Posterior cingulate gyrus (tissue), 11 donors: ENCODE measurements at places on chromosomes 1 and 21.

DNA sequence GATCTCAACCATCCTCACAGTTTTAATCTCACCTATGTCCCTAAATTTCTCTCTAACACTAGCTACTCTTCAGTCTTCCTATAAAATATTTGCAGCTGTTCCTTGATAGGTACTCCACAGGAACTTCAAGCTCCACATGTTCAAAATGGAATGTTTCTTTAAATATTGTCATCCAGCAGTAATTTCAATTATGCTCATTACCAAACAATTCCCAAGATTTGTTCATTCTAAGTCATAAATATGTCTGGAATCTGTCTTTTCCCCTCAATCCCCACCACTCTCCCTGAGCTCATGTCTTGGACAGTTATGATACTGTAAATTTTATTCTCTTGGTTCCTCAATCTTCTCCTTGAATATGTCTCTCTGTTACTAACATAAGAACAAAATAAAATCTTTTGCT, 214.4 kb downstream of the NRIP1 start:
- DNase-seq = no peak

DNA sequence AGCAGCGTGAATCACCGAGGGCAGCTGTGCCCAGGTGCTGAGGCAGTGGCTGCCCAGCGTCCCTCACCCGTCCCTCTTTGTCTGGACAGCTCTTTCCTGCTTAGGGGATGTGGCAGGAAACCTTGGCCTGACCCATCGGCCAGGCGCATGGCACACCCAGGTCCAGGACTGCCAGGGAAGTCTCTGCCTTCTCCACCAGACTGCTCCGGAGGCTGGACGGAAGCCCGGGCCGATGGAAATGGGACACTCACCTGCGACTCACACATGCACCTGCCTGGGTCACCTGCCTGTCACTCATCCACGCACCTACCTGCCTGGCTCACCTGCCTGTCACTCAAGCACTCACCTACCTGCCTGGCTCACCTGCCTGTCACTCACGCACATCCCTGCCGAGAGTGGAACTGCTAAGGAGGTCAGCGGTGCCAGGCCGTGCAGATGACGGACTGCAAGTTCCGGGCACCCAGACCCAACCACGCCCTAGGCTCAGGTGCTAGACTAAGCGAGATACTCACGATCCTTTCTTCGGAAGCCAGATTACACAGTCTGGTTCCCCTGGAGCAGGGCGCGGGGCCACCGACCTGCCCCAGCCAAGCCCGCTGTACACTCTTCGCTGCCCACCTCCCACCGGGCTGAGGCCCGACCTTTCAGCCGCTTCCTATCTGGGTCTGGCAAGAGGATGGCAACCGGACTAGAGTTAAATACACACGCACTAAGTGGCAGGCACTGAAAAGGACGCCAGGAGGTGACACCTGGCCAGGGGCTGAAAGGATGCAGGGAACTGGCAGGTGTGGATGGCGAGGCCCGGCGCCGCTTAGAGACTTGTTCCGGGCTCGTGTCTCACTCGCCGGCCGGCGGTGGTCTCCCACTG, 1.1 kb downstream of the UBE2J2 start:
- peak; percentile 80 for DNase-seq

GRCh38 chr1:210663730-210664573, 335.2 kb downstream of the HHAT start:
- DNase-seq = no peak

GRCh38 chr1:41382480-41383090, 21.4 kb downstream of the FOXO6 start:
- DNase-seq = no peak

GRCh38 chr21:25215698-25216384, 391.4 kb downstream of the MRPL39 start:
- DNase-seq = no peak

- DNase-seq = no peak
Measured at GRCh38 chr1:23288201-23288600, 55.9 kb downstream of the HNRNPR start.

DNA sequence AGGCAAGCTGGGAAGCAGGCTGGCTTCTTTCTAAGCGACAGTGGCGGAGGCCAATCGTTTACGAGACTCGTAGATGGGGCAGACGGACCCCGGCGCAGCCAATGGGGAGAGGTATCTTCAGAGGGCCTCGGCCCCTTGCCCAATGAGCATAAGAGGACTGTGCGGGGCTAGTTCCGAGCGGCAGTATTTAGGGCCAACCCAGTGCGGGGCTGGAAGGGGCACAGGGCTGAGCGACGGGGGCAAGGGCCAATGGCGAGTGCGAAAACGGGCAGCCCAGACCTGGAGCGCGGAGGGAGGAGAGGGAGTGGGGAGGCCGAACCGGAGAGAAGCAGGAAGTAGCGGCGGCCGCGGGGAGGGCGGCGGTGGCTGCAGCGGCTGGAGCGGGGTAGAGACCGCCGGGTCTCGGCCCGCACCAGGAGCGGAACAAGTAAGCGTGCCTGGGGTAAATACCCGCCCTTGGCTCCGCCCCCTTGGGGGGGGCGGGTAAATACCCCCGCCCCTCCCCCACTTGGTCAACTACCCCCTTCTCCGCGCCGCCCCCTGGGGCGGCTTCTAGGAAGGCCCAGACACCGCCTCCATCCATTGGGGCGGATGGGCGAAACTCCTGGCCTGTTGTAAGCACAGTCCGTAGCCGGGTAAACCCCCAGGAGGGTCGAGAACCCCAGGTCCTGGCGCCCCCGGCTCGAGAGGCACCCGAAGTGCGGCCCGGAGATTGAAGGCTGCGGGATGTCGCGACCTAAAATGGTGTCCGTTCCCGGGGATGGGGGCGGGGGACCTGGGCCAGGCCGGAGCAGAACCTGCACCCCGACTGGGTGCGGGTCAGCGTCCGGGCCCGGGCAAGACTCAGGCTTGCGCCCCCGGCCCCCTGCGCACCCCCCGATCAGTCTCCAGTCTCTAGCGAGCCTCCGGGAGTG, at the start of gene ZNF687:
ZNF687 (plus strand) TSS at position 331 of the 914 bp plus-strand sequence. CDS start 3,993 bp downstream, outside the sequence.
- peak; percentile 100 for DNase-seq

- DNase-seq = no peak
Measured at GRCh38 chr1:1245817-1246576, 525 bp downstream of the C1QTNF12 start.

DNA sequence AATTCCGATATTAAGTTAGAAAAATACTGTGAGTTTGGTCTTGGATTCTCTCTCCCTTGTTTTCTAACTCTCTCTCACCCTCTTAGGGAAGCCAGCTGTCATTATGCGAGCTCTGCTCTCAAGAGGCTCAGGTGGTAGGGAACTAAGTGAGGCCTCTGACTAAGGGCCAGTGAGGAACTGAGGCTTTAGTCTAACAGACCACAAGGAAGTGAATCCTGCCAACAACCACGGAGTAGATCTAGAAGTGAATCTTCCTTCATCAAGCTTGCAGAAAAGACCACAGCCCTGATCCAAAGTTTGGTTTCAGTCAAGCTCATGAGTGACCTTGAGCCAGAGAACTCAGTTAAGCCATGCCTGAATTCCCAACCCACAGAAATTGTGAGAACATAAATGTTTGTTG, 180.1 kb upstream of the PRMT6 start:
- no peak for DNase-seq

DNA sequence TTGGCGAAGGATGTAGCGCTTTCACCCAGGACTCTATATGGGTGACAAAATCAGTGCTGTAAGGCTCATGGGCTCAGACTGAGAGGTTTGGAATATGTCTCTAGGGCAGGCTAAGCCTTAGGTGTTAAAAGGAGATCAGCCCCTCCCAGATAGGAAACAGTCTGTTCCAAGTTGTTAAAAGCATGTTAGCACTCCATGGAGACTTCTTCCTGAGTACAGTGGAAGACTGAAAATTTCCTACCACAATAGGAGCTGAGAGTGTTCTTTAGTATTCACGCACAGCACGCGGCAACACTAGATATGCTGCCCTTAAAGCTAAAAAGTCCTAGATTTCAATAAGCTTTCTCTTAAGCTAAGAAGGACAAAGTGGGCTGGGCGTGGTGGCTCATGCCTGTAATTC, 122.1 kb downstream of the TRABD2B start:
- no peak for DNase-seq

DNA sequence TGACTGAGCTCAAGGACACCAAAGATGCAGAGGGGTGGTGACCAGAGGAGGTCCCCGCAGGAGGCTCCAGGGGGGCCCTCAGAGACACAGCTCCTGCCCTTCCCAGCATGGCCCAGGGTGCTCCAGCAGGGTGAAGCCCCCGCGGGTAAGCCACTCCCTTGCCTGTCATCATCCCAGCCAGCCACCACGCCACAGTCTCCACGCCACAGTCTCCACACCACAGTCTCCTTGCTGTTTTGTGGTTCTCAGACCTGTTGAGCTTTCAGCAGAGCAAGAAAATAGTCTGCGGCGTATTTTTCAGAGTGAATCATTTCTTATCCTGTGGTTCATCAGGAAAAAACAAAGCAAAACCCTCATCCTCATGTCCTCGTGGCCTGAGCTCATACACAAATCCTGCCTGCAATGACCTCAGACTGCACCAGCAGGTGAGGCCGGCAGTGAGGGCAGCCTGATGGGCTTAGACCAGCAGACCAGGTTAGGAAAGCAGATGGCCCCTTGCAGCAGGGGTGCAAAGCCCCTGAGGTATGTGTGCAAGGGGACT, 25.7 kb upstream of the ABCG1 start:
- no peak for DNase-seq

DNA sequence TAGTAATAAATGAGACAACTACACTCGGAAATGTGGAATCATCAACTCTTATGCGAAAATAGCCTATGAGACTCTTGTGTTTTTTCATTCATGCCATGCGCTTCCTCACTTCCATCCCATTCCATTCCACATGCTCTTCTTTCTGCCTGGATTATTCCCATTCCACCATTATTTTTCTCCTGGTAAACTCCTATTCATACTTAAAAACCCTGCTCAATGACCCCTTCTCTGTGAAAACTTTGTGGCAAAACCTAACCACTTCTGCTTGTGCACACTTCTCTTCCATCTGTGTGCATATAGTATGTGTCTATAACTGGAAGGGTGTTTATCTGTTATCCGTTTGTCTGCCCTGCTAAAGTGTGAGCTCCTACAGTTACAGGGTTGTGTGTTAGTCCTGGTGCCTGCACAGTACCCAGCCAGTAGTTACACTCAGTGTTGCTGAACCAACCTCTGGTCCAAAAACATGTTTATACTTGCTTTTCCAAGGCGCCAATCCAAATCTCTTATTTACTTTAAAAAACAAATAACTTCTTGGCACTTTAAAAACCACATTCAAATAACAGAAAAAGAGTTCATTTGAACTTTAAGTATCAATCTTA, 10.7 kb downstream of the EPHX1 start:
- no peak for DNase-seq

GRCh38 chr21:45224189-45224938, 63.3 kb downstream of the POFUT2 start:
- no peak for DNase-seq

DNA sequence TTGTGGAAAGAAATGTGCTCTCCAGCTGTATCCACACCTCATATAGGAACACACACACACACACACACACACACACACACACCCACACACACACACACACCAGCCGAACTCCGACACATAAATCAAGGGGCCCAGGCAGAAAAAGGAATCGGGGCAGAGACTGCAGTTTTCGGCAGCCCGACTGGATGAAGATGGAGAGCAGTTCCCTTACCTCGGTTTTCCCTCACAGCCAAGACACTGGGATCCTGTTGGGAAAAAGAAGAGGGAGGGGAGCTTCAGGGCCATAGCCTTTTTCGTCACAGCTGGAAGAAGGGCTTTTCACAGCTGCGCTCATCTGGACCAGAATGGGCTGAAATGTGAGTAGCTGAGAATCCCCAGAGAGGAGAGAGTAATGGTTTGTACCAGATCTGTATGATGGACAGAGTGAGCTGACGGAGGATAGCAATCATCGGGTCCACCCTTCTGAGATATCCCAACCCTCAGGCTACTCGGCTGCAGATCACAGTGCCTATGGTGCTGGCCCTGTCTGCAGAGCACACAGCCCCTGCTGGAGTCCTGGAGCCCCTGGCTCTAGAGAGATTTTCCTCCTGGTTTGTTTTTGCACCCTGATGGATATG, 37.7 kb downstream of the PIK3C2B start:
- no peak for DNase-seq

DNA sequence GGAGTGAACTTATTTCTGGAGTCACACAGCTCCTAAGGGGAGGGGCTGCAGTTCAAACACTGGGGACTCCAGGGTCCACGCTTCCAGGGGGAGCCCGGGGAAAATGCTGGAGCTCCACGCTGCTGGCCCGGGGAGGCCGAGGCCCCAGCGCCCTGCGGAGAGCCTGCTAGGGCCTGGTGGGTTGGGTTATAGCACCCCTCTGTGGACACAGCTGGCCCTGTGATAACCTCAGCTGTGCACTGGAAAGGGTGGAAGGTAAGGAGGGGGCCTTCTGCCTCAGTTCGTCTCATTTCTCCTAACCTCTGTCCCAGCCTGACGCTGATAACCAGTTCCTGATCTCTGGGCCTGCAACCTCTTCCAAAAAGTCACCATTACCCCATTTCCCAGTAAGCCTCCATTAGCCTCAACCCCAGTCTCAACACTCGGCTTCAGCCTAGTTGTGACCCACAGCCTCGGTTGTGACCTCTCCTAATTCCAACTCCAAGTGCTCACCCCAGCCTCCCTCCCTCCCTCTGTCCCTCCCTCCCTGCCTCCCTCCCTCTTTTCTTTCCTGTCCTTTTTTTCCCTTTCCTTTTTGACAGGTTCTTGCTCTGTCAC, 7.1 kb downstream of the NBL1 start:
- no peak for DNase-seq

GRCh38 chr1:62265956-62266935, 53.0 kb downstream of the KANK4 start:
- peak; percentile 53 for DNase-seq

DNA sequence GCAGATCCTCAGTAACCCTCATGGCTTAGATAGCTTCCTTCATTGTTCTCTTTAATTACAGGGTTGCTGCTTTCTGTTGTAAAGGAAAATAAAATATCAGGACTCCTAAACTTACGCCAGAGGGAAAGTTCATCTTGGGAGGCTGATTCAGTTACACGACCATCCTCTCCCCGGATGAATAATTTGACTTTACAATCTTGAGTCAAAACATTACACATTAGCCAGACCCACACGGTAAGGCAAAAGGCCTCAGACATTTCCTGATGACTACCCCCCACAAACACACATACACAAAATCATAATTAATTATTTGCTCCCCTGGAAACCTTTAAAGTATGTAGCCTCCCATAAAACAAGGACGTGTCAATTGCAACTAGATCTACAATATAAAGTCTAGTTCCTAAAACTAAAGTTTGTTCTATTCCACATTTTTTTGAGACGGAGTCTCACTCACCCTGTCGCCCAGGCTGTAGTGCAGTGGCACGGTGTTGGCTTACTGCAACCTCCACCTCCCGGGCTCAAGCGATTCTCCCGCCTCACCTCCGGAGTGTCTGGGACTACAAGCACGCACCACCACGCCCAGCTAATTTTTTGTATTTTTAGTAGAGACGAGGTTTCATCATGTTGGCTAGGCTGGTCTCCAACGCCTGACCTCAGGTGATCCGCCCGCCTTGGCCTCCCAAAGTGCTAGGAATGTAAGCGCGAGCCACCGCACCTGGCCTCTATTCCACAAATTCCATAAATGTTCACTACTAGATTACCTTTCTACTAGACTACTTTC, 830 bp upstream of the PRDX1 start:
- no peak for DNase-seq

DNA sequence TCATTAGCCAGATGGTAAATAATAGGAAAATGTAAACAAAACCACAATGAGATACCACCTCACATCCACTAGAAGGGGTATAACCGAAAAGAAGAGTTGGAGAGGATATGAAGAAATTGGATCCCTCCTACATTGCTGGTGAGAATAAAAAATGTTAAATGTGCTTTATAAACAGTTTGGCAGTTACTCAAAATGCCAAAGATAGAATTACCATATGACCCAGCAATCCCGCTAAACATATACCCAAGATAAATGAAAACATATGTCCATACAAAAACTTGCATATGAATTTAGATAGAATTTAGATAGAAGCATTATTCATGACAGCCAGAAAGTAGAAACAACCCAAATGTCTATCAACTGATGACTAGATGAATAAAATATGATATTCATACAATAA, 4.4 kb upstream of the FMO2 start:
- no peak for DNase-seq
